Natural killer cell (primary cell): ENCODE measurements at places on chromosomes 2 and 18. TPM values are rescaled to one million over a fixed set of nuclear protein-coding genes. Genes with fewer than 3 reads are reported as not detected.

The PASK gene
- total RNA-seq = 45.2 TPM

The IL36RN gene
- total RNA-seq = not detected

The CNDP1 gene
- total RNA-seq = 0.31 TPM

The XIRP2 gene
- not detected for total RNA-seq

- H3K27ac ChIP-seq = no peak overlapping the region
- no peaks in the 10 kb centered on the region for H3K27me3 ChIP-seq
- H3K4me3 ChIP-seq = no peak overlapping the region
- no peaks in the 10 kb centered on the region for H3K4me1 ChIP-seq
Measured at GRCh38 chr18:36843784-36844183, 14.9 kb downstream of the KIAA1328 start.
